ENCODE measurements at places on chromosomes 5 and 9. TPM values are rescaled to one million over a fixed set of nuclear protein-coding genes. Genes with fewer than 3 reads are reported as not detected.

TAF1L gene
- 0.05 TPM for total RNA-seq

GRCh38 chr5:96194593-96194992, 232.9 kb upstream of the ELL2 start:
- DNase-seq, result no peak

- DNase-seq, result peak; percentile 80
These were observed 700.2 kb upstream of the PTPRD start for GRCh38 chr9:11312966-11313365.

GRCh38 chr5:38681966-38682365, 125.5 kb upstream of the LIFR start:
- no peak for DNase-seq

SMU1 gene
- 15.8 TPM for total RNA-seq

SMIM33 gene
- total RNA-seq, result not detected

DNA sequence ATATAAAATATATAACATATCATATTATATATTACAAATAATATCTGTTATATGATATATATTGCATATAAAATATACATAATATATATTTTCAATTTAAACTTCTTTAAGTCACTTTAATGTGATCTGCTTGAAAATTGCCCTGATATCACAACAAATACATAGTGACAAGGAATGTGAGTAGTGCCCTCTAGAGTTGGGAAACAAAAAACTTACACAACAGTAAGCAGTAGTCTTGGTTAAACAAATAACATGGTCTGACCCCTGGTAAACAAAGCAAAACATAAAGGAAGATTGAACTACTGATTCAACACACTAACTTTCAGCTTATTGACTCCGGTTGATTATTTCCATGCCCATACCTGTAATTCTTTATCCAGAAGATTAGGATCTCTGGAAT, 188.3 kb upstream of the NMUR2 start:
- no peak for DNase-seq

GRCh38 chr5:14148890-14149671, 5.9 kb downstream of the TRIO start:
- DNase-seq, result no peak

DNA sequence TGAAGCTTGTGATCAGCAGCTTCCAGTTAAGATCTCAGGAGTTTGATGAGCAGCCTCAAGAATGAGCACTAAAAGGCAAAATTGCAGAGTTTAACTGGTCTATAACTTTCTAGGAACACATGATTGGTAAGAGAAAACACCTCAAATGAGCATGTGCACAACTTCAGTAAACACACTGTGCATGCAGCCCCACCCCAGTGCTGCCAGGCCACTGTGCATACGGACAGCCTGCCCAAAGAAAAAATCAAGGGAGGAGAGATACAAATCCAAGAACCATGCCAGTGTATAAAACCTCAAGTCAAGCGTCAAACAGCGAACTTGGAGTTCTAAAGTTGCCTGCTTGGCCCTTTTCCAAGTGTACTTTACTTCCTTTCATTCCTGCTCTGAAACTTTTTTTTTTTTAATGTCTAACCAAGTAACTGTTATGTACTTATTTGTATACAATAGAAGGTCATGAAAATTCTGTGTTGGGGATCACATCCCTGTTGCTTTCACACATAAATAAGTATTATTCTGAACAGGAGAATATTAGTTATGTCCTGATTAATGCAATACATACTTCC, 125.6 kb upstream of the TSLP start:
- no peak for DNase-seq

DNA sequence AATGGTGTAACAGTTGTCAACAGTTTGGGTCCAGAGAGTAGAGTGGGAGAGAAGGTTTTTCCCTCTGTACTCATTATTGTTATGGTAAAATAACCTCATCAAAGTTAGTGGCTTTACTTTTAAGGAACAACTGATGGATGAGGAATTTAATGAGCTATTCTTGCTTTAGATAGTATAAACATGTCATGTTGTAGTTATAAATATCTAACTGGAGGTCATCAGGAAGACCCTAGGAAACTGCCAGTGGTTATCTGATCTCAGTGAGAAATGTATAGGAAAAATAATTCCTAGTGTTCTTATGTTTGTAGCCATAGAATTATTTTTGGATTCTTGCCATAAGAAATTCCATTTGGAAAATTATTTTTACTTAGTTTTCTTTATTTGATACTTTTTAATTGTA, 4.1 kb downstream of the ERCC6L2 start:
- no peak for DNase-seq

GRCh38 chr9:23611869-23612268, 214.2 kb downstream of the ELAVL2 start:
- no peak for DNase-seq

DNA sequence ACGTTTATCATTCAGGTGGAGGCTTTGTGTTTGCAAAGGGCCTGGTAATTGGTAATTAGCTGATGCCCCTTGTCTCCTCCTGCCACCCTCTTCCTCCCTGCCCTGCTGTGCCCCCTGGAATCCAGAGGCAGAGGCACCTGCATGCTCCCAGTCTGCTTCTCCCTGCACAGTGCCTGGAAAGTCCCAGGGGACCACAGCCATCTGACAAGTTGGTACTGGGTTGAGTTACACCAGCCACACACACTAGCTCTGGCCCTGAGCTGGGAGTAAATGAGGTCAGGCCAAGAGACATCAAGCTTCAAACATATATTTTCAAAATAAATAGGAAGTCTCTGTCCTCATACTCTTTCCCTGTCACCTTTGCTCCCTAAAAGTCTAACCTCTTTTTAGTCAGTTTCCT, 56.3 kb downstream of the INSYN2B start:
- DNase-seq, result no peak

DNA sequence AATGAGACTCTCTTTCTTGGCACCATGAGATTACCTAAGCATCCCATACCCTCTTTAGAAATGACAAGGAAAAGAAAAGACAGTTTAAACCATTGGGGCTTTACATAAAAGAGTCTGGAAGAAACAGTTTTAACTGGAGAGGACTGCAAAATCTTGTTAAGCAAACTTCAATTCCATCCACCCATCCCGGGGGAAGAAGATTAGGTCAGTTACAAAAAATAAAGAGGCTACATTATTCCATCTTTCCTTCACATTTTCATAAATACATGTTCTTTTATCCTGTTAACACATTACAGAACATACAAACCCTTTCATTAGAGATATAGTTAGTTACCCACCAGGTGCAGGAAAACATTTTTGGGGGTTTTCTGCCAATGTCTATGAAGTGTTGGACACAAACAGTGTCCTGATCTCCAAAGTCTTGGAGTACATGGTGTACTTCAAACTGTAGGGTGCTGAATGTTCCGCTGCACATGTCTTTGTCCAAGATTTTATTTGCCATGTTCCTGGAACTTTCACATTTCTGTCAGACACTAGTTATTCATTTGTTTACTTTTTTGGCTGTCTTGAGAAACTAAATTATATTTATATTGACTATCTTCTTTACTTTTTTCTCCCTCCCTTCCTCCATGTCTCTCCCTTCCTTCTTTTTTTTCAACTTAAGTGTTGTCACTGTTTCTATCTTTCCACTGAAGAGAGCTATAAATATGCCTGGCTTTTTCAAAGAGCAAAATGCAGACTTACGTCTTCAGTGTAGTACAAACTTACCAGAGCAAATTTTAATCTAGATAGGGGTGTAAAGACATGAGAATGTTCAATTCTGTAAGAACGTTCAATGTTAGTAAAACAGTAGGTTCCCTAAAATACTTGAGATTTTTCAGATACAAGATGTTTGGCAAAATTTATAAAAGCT, 410.9 kb upstream of the PRR16 start:
- DNase-seq, result no peak

DNA sequence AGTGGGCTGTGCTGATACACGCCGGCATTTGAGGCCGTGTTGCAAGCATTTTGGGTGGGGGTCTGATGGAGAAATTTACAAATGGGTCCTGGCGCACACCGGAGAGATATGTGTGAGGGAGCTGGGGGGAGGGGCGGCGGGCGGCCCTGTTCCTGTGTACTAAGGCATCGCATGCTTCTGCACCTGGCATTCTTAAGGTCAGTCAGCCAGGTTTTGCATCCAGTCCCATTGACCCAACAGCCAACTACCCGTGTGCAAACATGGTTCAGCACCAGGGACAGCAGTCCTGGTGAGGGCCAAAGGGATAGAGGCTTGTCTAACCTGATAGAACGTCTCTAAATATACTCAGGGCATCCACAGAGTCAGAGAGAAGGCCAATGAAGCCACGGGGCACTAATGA, 839 bp downstream of the GABRG2 start:
- DNase-seq, result peak; percentile 69

TBC1D9B gene
- total RNA-seq, result 85.0 TPM

DNA sequence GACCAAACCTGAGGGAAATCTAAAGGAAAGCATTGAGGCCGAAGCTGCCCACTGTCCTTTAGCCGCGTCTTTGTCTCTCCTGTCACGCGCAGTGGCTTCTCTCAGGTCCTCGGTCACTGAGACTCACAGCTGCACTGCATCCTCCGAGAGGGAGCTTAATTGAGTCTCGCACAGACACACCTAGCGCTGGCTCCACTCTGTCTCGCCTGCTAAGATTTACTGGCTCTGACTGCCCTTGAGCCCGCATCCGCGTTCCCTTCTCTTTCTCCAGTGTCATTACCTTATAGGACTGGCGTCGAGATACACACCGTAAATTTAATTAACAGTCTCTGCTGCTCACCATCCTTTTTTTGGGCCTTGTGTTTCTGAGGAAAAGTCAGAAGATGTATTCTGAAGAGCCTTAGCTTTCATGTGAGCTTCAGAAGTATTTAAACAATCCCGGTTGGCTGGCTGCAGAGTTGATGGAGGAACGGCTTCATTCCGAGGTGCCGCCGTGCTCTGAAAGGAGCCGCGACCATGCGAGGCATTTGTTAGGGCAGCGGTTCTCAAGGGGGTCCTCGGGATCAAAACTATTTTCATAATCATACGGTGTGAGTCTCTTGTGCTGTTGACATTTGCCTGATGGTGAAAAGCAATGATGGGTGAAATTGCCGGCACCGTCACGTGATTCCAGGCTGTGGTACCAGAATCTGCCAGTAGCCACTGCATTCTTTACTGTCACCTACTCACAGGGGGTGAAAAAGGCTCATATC, 58.3 kb downstream of the GPR107 start:
- peak; percentile 23 for DNase-seq

GRCh38 chr9:88536951-88537760, 2.2 kb downstream of the NXNL2 start:
- DNase-seq, result peak; percentile 85

GCNT1 gene
- total RNA-seq, result 8.9 TPM

DNA sequence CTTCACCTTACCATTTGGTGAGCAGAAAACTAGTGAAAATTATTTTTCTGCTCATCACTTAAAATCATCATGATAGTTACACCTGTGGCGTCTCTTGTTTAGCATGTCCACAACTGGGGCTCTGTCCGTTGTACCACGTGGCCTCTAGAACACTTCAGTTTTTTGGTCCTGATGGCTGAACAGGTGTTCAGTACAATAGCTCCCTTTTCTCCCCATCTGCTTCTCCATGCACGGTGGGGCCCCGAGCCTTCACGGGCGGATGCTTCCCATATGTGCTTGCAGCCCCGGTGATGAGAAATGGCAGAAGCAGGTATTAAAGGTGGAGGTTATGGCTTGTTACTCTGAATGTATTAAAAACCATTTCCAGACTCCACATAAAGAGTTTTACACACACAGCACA, 304.1 kb downstream of the CWC27 start:
- DNase-seq, result no peak

DNA sequence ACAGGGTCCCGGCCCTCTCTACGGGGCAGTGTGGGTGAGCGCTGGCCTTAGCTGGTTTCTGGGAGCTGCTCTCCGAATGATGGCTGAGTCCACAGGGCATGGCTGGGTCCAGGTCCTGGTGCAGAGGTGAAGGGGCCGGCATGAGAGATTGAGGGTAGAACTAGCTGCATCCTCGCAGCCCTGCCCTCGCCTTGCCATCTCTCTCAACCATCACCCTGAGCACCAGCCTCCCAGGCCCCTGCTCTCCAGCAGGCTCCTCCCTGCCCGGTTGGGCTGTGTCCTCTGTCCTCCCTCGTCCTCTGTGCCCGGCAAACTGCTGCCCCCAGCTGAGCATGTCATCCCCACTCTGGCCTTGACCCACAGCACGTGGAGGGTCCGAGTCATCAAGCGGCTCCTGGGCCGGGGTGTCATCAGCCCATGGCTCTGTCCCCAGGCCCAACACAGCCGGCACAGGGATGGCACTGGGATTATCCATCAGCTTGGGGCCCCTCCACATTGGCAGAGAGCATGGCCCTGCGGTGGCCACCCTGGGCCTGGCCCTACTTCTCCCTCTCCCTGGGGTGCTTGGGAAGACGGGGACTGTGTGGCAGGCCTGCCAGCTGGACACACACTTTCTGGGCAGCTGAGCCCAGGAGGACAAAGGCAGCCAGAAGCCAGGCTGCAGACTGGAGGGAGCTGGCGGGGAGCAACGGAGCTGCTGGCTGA, 8.4 kb downstream of the FLT4 start:
- peak; percentile 72 for DNase-seq

GRCh38 chr5:176742246-176743105, 67.9 kb upstream of the UNC5A start:
- DNase-seq, result peak; percentile 34

- peak; percentile 89 for DNase-seq
These were observed 19.3 kb upstream of the CAMSAP1 start for GRCh38 chr9:135926402-135927194.

DCP2 gene
- total RNA-seq, result 32.2 TPM
